SJSA1 (cell line): ENCODE measurements at places on chromosomes 11 and 22. TPM values are rescaled to one million over a fixed set of nuclear protein-coding genes. Genes with fewer than 3 reads are reported as not detected.

SCN3B gene
- total RNA-seq, result 0.18 TPM in 1 of 2 replicates, not detected in the other

CRYBA4 gene
- total RNA-seq, result not detected in 2 replicates

B4GALNT4 gene
- not detected in 2 replicates for total RNA-seq

OR5M11 gene
- total RNA-seq, result not detected in 2 replicates

OR51I1 gene
- total RNA-seq, result not detected in 2 replicates

DRD4 gene
- total RNA-seq, result not detected in 2 replicates

VEGFB gene
- 13.0 and 17.2 TPM in 2 replicates for total RNA-seq

MRGPRX3 gene
- total RNA-seq, result not detected in 2 replicates

TBX10 gene
- not detected in 2 replicates for total RNA-seq

CEP126 gene
- total RNA-seq, result 0.21 and 0.28 TPM in 2 replicates

OR4D9 gene
- total RNA-seq, result not detected in 2 replicates

MYBPC3 gene
- total RNA-seq, result not detected in 2 replicates

- no peaks in the 10 kb centered on the region for H3K27me3 ChIP-seq
- H3K4me3 ChIP-seq, result no peak overlapping the region
- peaks cover 80% of the 10 kb centered on the region for H3K36me3 ChIP-seq
Measured at GRCh38 chr11:5705688-5706087, 16.1 kb downstream of the TRIM22 start.

DNA sequence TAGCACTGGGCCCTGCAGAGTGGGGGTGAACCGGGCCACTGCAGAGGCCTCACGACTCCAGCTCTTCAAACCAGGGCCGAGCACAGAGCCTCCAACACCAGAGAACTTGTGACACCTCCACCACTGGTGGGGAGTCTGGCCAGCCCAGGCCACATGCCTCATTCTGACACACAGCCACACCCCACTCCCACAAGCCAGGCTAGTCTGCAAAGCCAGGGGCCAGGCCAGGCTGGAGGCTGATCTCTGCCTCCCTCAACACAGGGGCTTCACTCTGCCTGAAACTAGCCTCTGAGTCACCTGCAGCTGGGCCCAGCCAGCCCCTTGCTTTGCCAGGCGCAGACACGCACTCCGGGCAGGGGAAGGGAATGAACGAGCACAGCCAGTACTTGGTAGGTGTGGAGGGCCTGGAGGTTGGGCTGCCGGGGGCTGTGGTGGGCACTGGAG, 102.9 kb downstream of the MED15 start:
- no peaks in the 10 kb centered on the region for H3K4me1 ChIP-seq
- no peaks in the 10 kb centered on the region for H3K27me3 ChIP-seq
- no peaks in the 10 kb centered on the region for H3K36me3 ChIP-seq

DNA sequence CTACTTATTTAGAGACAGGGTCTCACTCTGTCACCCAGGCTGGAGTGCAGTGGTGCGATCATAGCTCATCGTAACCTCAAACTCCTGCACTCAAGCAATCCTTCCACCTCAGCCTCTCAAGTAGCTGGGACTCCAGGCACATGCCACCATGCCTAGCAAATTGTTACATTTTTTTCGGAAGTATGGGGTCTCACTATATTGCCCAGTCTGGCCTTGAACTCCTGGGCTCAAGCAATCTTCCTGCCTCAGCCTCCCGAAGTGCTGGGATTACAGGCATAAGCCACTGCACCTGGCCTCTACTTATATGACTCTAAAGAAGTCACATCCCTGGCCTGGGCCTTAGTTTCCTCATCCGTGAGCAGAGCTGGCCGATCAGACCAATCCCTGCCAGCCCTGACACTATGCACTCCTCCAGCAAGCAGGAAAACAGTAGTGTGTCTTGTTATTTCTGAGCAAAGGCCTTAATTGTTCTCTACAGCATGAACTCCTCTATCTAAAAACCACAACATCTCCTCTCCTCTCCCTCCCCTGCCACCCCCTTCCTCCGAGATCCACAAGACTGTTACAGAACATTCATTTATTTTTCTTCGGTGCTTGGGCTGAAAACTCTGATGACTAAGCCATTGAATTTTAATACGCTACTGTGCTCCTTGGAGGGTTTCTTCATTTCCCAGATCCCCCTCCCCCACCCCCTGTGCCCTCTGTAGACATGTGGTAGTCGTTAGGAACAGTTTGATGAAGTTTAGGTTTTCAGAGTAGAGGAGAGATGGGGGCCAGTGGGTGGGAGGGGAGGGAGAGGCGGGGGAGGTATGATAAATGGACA, 91.5 kb downstream of the ABTB2 start:
- H3K36me3 ChIP-seq, result no peaks in the 10 kb centered on the region
- no peaks in the 10 kb centered on the region for H3K27me3 ChIP-seq
- peaks cover 44% of the 10 kb centered on the region for H3K4me1 ChIP-seq
- no peak overlapping the region for H3K4me3 ChIP-seq
- H3K27ac ChIP-seq, result no peak overlapping the region
- peak; percentile 93 for DNase-seq

- H3K27ac ChIP-seq, result no peak overlapping the region
- H3K36me3 ChIP-seq, result no peaks in the 10 kb centered on the region
- H3K4me3 ChIP-seq, result no peak overlapping the region
- DNase-seq, result no peak
- no peaks in the 10 kb centered on the region for H3K27me3 ChIP-seq
- no peaks in the 10 kb centered on the region for H3K4me1 ChIP-seq
Measured at GRCh38 chr11:83088965-83089364, 17.3 kb upstream of the RAB30 start.

GRCh38 chr11:107272561-107272960, 185.1 kb downstream of the CWF19L2 start:
- no peaks in the 10 kb centered on the region for H3K4me1 ChIP-seq
- no peak overlapping the region for H3K4me3 ChIP-seq
- H3K27me3 ChIP-seq, result no peaks in the 10 kb centered on the region
- H3K27ac ChIP-seq, result no peak overlapping the region

DNA sequence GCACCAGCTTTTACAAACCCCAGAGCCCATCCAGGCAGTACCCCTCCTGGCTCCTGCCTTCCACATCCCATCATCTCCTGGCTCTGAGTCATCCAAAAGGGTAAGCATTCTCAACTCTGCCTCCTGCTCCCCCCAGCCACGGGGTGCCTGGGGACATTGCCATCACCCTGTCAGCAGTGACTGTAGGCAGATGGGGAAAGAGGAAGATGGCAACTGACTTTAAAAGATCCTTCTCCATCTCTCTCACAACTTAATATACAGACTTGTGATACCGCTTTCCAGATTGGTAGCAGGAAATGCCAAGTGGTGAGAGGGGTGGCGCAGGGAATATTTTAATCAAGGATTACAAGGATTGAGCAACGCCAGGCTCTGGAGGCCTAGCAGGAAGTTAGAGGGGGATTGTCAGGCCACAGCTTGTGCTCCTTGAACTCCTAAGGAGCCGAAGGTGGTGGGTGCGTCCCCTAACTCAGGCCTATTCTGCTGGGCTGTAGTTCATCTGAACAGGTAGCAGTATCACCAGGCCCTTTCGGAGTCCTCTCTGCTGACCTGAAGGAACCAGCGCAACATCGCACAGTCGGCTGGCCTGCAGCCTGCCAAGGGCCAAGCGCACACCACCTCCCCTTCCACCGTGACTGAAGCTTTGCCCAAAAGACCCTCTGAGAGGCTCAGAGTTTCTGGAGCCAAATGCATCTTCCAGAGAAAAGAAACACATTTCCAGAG, 83.3 kb downstream of the ZC3H12C start:
- H3K4me3 ChIP-seq, result no peak overlapping the region
- H3K27ac ChIP-seq, result no peak overlapping the region
- no peak for DNase-seq

GRCh38 chr11:61054927-61055562, 47.2 kb upstream of the CD5 start:
- H3K4me3 ChIP-seq, result no peak overlapping the region
- H3K27me3 ChIP-seq, result peaks cover 12% of the 10 kb centered on the region
- no peak overlapping the region for H3K27ac ChIP-seq
- H3K36me3 ChIP-seq, result no peaks in the 10 kb centered on the region
- DNase-seq, result no peak

- H3K27me3 ChIP-seq, result no peaks in the 10 kb centered on the region
- H3K36me3 ChIP-seq, result peaks cover 88% of the 10 kb centered on the region
- peaks cover 24% of the 10 kb centered on the region for H3K4me1 ChIP-seq
- no peak for DNase-seq
- no peak overlapping the region for H3K27ac ChIP-seq
- no peak overlapping the region for H3K4me3 ChIP-seq
Measured at GRCh38 chr11:67396259-67396581, 4.4 kb downstream of the RAD9A start.

- no peak overlapping the region for H3K27ac ChIP-seq
- no peaks in the 10 kb centered on the region for H3K27me3 ChIP-seq
- DNase-seq, result no peak
- H3K4me1 ChIP-seq, result peaks cover 5% of the 10 kb centered on the region; the same call in 1 of the 2 replicates
Measured at GRCh38 chr22:23204541-23205157, 24.3 kb downstream of the BCR start.

DNA sequence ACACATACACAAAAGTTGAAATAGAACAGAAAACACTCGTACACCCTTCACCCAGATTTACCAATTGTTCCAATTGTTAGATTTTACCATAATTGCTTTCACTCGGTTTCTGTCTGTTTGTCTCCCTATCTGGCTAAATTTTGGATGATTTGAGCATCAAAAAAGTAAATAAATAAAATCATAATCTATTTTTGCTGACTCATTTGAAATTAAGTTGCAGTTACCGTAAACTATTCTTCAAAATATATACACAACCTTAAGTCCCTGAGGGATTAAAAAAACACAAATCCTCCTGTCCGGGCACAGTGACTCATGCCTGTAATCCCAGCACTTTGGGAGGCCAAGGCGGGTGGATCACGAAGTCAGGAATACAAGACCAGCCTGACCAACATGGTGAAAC, 81.3 kb upstream of the SYT9 start:
- no peaks in the 10 kb centered on the region for H3K36me3 ChIP-seq
- H3K4me3 ChIP-seq, result no peak overlapping the region
- no peaks in the 10 kb centered on the region for H3K4me1 ChIP-seq
- H3K27me3 ChIP-seq, result no peaks in the 10 kb centered on the region
- DNase-seq, result no peak

GRCh38 chr11:126163074-126163700, 48.3 kb downstream of the RPUSD4 start:
- H3K4me1 ChIP-seq, result no peaks in the 10 kb centered on the region
- no peaks in the 10 kb centered on the region for H3K36me3 ChIP-seq

DNA sequence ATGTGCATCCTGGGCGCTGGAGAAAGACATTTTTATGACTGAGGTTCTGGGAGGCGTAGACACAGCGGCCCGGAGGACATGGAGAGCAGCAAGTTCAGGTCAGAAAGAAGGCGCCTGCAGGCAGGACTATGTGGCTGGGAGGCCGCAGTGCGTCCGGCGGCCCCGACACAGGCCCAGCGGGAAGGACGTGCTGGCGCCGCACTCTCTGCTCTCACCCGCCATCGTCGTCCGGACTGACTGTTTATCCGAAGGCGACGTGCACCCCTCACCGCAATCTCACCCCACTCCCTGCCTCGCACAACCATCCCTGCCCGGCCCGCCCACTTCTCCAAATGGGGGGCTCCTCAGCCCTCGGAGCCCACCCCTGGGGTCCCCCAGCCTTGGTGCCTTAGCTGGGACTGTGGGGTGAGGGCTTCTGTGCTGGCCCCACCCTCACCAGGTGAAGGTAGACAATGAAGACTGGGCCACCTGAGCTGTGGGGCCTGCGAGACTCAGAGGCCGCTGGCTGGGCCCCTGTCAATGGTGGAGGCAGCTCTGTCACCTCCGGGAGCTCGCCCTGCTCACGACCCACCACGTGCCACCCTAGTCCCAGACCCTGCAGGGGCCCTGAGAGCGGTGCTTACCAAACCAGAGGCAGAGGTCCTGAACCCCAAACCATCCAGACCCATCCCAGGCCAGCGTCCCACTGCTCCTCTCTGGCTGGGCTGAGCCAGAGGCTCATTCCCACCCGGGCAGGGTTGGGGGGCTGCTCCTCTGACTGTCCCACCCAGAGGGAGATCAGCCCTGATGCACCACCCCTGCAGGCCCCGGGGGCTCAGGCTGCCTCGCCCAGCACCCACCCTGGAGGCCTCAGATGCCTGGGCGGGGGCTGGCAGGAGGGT, 16.2 kb upstream of the MUC5B start:
- peak; percentile 16 for DNase-seq
- H3K36me3 ChIP-seq, result no peaks in the 10 kb centered on the region
- no peaks in the 10 kb centered on the region for H3K27me3 ChIP-seq
- no peak overlapping the region for H3K27ac ChIP-seq
- H3K4me3 ChIP-seq, result no peak overlapping the region

DNA sequence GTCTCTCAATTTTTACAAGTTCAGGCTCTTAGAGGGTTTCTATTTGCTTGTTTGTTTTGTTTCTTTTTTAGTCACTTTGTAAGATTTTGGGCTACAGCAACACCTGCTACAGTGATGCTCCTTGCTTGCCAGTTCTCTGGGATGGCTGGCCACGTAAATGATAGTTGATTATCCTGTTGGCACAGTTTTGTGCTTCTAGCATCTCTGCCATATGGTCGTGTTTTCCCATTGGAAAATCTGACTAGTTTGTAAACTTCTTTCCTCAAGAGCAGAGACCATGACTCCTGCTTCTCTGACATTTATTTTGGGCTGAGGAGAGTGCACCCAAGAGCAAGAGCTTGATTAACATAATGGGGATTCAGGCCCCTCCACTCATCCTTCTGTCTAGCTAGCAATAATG, 1621.6 kb upstream of the RAG2 start:
- H3K4me3 ChIP-seq, result no peak overlapping the region
- no peaks in the 10 kb centered on the region for H3K4me1 ChIP-seq
- no peak for DNase-seq
- no peaks in the 10 kb centered on the region for H3K36me3 ChIP-seq
- H3K27me3 ChIP-seq, result no peaks in the 10 kb centered on the region
- no peak overlapping the region for H3K27ac ChIP-seq

GRCh38 chr11:117572129-117572528, 224.9 kb downstream of the DSCAML1 start:
- H3K27me3 ChIP-seq, result no peaks in the 10 kb centered on the region
- no peaks in the 10 kb centered on the region for H3K4me1 ChIP-seq
- no peak for DNase-seq

GRCh38 chr11:64409707-64410403, 50.9 kb downstream of the RPS6KA4 start:
- DNase-seq, result no peak
- no peak overlapping the region for H3K27ac ChIP-seq
- no peak overlapping the region for H3K4me3 ChIP-seq
- peaks cover 14% of the 10 kb centered on the region for H3K27me3 ChIP-seq
- H3K4me1 ChIP-seq, result no peaks in the 10 kb centered on the region

DNA sequence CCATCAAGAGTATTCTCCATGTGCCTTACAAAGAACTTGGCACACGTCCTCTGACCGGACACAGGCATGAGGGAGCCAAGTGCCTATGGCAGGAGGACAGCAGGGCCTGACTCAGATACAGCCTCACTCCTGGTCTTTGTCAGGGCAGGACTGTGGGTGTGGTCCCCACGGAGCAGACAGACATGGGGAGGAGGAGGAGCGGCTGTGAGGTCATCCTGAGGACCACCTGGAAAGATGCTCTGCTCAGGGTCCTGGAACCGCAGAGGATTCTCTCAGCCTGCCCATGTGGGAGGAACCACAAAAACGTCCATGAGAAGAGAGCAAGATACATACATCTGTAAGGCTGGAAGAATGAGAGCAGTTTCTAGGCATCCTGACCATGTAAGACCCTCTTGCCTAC, 576.3 kb downstream of the BRD1 start:
- no peak for DNase-seq
- H3K4me1 ChIP-seq, result no peaks in the 10 kb centered on the region
- no peak overlapping the region for H3K4me3 ChIP-seq
- H3K27ac ChIP-seq, result no peak overlapping the region
- H3K27me3 ChIP-seq, result no peaks in the 10 kb centered on the region
